Retinal pigment epithelial cell (primary cell): ENCODE measurements at places on chromosomes 7 and 10.

DNA sequence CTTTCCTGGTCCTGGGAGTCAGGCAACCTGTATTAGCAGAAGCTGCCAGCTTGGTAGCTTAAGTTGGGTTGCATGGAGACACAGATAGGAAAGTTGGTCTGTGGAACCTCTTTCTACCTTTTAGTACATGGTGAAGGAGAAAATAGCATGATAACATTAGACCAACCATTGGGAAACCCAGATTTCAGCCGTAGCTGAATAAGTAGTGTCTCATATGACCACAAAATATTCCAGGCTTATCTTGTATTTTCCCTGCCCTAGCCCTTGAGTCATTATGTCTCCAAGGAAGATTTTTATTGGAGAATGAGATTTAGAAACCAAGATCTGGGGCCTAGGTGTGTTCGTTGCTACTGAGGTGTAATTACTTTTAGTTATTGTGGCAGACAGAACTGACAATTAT lies 67.2 kb downstream of the CCSER2 start:
- DNase-seq = no peak

DNA sequence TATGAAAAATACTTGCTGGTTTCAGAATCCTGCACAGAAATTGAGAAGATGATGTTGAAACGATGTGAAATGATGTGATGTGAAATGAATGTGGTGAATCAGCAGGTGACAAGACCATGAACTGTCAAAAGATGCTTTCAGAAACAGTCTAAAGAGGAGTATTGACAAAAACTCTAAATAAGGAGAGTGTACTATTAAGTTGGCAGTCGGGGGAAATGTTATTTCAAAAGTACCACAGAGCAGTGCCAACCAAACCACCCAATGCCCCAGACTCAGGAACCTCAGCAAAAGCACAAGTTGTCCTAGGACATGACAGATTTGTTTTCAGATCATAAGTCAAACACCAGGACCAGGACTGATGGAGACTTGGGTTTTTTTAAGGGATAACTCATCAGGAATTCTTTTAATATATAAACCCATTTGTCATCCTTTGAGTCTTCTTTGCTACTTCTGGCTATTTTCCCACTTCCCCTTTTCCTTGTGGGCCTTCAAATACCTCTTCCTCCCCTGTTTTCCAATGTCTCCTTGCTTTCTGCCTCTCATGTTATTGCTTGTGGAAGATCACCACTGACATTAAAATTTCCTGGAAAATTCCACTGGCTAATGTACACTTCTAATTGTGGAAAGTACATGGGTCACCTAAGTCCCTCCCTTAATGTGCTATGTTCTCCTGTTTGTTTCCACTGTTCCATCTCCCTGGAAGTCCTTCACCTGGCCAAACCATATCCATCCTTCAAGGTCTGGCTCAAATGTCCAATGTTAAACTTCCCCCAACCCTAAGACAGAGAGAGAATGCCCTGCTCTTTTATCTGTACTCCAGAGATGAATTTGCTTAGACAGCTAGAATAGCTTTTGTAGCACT lies 10.2 kb upstream of the PPP1R3C start:
- DNase-seq = no peak

DNA sequence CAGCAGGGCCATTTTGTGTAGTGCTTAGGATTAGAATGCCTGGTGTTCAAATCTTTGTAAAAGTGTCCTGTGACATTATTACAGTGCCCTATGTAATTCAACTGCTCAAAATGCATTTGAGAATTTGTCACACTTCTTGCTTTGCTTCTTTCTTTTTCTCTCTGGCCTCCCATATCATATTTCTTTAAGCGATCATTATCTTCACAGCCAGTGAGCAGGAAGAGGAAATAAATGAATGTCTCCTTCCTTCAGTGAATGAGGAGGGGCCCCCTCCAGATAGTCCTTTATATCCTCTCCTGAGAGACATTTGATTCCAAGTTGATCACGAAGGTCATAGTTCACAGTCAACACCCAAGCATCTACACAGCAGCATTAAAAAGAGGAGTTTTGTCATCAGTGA lies 425.1 kb upstream of the NPVF start:
- DNase-seq = no peak

DNA sequence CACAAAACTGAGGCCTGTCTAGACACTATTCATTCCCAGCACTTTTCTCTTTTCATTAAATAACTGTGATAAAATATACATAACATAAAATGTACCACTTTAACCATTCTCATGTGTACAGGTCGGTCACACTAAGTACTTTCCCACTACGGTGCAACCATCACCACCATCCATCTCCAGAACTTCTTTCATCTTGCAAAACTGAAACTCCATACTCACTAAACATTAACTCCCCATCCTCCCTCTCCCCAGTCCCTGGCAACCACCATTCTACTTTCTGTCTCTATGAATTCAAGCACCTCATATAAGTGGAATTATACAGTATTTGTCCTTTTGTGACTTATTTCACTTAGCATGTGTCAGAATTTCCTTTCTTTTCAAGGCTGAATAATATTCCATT lies 53.0 kb downstream of the ARHGAP12 start:
- DNase-seq = no peak

- no peak for DNase-seq
Measured at GRCh38 chr7:55104712-55105433, 86.1 kb downstream of the EGFR start.

- no peak for DNase-seq
Measured at GRCh38 chr7:115722302-115722977, 308.1 kb downstream of the TFEC start.

DNA sequence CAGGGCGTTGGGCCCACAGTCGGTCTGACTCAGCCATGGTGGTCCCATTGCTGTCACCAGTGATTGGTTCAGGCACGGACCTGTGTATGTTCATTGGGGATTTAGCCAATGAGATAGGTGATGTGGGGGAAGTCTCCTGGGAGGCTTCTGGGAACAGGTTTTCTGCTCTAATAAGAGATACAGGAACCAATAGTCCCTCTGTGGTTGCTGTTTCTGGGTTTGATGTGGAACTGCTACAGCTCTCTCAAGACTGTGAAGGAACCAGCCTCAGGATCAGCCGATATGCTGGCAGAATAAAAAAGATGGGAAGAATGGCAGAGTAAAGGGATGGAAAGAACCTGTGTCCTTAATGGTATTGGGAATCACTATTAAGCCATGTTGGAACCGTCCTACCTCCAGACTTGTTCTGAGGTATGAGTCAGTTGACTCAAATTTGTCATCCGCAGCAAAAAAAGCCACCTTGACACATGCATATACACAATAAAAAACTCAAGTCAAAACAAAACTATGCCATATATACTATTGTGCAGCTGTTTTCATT lies 70.6 kb downstream of the MCMBP start:
- DNase-seq = no peak

- no peak for DNase-seq
Measured at GRCh38 chr7:13797545-13797944, 191.9 kb downstream of the ETV1 start.

DNA sequence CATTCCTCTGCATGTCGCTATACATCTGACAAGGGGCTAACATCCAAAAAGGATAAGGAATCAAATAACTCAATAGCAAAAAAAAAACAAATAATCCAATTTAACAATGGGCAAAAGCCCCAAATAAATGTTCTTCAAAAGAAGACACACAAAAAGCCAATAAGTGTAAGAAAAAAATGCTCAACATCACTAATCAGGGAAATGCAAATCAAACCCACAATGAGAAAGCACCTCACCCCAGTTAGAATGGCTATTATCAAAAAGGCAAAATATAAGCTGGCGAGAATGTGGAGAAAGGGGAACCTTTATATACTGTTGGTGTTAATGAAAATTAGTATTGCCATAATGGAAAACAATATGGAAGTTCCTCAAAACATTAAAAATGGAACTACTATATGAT lies 14.3 kb downstream of the ARHGAP12 start:
- DNase-seq = no peak

DNA sequence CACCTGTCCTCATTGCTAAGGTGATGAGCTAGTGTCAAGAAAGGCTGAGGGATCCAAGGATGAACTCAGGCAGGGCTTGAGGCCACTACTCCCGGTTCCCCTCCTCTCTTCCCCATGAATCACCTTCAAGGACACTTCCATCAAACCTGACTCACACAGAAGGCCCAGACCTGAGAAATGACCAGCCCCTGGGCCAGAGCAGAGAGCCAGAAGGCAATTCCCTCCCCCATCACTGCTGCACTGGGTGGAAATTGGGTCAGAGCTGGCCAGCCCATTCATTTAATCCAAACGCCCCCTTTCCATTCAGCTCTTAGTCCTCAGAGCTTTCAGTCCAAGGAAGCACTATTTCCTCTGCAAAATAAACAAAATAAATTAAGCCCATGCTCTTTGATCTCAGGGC lies 182.0 kb downstream of the KCNMA1 start:
- DNase-seq = no peak

- DNase-seq = no peak
Measured at GRCh38 chr7:123792547-123792946, 43.7 kb upstream of the WASL start.
